ENCODE measurements at places on chromosomes 1 and 21.

- no peak for DNase-seq
Observed at GRCh38 chr1:25996966-25997827, 666 bp downstream of the PAFAH2 start.

- no peak for DNase-seq
Observed at GRCh38 chr1:53586765-53587164, 127.6 kb downstream of the DMRTB1 start.

DNA sequence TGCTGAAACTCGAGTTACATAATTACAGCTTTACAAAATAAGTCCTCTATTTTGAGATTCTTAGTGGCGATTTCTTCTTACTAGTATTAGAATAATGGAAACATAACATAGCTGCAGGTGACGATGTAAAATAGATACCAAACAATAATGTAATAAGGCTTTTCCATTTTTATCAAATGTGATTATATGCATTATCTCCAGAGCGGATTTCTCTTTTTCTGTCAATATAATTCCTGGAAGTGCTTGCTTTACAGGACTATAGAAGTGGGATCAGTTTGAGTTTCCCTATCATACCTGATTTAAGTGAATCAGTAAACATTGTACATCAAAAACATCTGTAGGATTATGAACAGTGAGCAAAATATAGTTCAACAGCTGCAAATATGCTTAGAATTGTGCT, 442.5 kb downstream of the NEGR1 start:
- DNase-seq: no peak

GRCh38 chr1:229694053-229694693, 68.1 kb downstream of the URB2 start:
- DNase-seq: no peak

DNA sequence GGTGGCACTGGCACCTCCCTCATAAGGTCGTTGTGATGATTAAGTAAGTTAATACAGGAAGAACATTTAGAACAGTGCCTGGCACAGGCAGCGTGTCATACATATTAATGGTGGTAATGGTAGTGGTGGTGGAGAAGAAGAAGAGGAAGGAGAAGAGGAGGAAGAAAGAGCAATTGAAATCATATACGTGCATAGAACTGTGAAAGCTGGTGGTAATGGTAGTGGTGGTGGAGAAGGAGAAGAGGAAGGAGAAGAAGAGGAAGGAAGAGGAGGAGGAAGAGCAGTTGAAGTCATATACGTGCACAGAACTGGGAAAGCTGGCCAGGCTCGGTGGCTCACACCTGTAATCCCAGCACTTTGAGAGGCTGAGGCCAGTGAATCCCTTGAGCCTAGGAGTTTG, 121.3 kb upstream of the HOOK1 start:
- DNase-seq: no peak

DNA sequence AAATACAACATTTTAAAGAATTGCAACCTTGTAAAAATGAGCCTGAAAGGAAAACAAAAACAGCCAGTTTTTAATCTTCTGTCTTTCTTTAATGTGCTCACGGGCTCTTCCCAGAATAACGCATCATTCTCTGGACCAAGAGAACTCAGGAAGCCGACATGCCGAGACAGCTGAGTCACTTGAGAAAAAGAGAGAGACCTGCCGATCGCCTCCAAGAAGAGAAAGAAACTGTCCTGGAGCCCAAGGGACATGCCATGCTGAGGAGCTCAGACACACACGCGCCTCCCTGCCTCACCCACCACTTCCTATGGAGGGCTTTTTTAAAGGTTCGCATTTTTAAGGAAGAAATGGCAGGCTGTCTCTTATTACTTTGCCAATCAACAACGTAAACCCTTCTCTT, 176.4 kb downstream of the ZNF281 start:
- no peak for DNase-seq

GRCh38 chr1:56490619-56491018, 88.7 kb downstream of the PLPP3 start:
- no peak for DNase-seq

DNA sequence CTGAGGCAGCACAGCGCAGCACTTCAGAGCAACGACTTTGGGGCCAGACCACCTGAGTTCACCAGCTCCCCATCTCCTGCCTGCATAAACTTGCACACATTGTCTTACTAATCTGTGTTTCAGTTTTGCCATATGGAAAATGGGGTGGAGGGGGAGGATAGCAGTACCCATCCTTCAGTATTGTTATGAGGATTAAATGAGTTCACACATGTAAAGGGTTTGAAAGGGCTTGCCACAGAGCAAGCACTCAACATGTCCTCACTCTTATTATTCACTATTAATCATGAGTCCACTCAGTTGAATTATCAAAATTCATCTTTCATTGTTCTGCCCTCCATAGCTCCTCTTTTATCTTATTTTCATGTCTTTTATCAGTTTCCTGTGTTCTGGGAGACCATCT, 40.1 kb upstream of the BMP8B start:
- no peak for DNase-seq

DNA sequence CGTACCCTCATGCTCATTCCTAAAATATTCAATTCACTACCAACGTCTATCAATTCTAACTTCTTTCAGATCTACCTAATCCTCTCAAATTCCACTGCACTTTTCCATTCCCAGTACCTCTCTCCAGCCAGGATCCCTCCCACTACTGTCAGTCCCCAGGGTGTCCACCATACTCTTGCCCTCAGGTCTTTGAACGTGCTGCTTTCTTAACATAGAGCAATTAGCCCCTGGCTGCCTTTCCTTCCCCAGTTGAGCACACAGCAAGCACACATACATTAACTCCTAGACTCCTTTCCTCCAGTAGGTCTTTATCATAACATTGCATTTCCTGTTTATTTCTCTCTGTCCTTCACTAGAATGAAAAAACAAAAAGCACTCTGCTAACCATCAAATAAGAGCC, 126.7 kb downstream of the NTNG1 start:
- no peak for DNase-seq

GRCh38 chr1:169483500-169483966, 2.2 kb downstream of the SLC19A2 start:
- no peak for DNase-seq

DNA sequence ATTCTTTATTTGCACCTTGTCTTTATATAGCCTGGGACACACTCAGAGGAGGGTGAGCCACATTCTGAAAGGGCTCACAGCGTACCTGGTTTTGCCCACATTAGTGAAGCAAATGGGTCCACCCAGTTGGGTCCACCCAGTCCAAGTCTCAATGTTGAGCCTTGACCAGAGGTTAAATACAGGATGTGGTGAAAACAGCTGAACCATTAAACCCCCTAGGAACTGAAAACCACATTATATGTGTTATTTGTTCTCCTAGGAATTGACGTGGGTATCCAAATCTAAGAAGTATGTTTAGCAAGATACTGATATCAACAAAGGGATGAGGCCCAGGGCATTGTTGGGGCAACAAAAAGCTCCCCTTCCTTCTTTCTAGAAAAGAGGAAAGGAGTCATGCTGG, 83.8 kb downstream of the SETD4 start:
- DNase-seq: no peak

- no peak for DNase-seq
Observed at GRCh38 chr21:19999369-20000272, 998.6 kb upstream of the NCAM2 start.
